HTR-8/SVneo (cell line): ENCODE measurements at places on chromosomes 3 and 15.
A peak's percentile ranks its signal among the peaks of the same experiment; 100 is the strongest.

DNA sequence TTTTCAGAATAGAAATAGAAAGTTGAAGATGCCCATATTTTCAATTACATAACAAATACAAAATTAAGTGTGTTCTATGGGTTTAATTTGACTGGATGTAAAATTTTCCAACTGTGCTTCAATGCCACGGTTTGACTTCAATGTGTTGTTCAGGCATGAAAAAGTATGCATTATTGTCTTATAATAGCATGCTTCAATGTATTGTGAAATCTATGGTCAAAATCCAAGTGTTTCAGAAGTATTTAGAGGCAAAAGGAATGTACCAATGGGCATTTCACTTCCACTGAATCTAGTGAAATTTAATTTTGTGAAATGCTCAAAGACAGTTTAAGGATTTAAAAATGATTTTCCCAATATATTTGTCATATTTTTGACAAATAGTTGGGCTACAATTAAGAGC lies 16.0 kb downstream of the NEK10 start:
- no peak for DNase-seq

DNA sequence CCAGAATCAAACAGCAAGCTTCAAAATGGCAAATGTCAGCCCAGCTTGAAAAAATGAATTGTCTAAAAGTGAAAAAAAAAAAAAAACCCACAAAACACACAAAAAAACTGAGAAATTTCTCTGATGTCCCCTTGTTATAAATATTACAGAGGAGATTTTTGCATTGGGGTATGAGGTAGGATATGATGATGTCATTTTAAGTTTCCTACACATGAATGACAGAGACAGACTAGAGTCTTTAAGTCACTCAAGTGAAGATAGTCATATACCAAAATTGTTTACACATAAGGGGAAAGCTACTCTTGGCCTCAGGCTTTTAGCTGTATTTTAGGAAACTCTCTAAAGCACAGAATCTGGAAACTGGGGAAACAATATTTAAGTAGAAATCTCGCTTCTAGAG lies 32.9 kb downstream of the TIMP4 start:
- DNase-seq = no peak

DNA sequence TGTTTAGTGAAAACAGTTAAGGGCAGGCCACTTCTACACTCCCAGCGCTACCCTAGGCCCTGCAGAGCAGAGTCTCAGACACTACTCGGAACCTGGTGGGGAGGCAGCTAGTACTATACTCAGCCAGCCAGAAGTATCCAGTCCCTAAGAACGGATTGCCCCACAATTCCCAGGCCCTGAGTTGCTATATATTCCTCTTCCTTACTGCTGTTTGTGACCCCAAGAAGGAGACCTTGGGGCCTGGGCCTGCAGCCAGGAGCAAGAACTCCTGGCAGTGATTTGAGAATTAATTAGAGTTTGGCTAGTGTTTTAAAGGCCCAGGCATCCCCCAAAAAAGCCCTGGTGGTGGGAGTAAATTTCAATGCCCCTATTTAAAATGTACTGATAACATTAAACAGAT lies 87.7 kb downstream of the RBPMS2 start:
- no peak for DNase-seq

DNA sequence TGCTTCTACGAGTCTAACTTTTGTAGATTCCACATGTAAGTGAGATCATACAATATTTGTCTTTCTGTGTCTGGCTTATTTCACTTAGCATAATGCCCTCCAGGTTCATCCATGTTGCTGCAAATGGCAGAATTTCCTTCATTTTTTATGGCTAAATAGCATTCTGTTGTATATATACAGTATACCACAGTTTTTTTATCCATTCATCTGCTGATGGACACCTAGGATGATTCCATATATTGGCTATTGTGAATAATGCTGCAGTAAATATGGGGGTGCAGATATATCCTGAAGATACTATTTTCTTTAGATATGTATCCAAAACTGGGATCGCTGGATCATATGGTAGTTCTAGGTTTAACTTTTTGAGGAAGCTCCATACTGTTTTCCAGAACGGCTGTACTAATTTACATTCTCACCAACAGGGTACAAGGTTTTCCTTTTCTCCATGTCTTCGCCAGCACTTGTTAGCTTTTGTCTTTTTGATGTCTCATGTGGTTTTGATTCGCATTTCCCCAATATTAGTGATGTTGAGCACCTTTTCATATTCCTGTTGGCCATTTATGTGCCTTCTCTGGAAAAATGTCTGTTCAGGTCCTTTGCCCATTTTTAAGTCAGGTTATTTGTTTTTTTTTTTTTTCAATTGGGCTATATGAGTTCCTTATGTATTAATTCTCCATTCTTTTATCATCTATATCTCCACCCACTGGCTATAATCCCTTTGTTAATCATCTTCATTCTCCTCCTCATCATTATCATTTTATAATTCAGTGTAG lies 26.9 kb downstream of the CHCHD4 start:
- no peak for DNase-seq

DNA sequence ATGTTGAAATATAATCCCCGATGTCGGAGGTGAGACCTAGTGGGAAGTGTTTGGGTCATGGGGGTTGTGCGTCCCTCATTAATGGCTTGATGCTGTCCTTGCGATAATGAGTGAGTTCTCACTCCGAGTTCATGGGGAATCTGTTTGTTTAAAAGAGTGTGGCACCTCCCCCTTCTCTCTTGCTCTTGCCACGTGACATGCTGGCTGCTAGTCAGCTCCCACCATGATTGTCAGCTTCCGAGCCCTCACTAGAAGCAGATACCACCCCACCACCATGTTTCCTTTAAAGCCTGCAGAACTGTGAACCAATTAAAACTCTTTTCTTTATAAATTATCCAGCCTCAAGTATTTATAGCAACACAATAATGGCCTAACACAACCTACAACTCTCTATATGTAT lies 166.3 kb upstream of the MBNL1 start:
- no peak for DNase-seq

GRCh38 chr3:87706176-87706575 lies 352.6 kb downstream of the CGGBP1 start:
- no peak for DNase-seq

- peak; percentile 40 for DNase-seq
Observed at GRCh38 chr15:65646486-65646885, 24.7 kb downstream of the SLC24A1 start.

GRCh38 chr15:34606545-34606944 lies 23.1 kb upstream of the GOLGA8B start:
- no peak for DNase-seq

DNA sequence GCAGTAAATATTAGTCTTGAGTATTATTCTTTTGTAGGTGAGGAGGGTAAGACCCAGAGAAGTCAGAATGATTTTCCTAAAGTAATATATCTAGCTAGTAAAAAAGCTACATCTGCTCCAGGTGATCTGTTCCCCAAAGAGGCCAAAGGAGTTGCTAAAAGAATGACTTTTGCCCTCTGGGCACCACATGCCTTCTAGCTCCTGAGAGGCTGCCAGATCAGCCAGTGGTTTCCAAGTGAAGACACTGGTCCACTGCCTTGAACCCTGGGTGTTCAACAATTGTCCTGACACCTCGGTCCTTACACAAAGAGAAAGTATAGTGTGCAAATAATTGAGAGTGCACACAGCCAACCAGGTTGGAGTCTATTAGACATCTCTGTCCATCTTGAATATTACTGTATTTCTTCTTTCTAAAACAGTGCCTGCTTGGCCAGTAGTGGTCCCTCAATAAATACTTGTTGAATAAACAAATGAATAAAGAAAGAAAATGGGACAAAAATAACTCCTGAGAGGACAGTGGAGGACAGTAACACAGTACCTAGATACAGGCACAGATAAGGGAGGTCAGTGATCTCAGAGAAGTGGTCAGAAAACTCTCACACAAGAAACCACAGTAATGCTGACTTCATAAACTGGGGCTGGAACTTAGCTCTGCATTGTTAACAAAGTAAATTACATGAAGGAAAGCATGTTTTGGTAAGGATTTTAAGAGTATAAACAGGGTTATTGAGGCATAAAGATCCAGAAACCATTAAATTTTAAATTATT lies 56.6 kb upstream of the CSTA start:
- DNase-seq = no peak

DNA sequence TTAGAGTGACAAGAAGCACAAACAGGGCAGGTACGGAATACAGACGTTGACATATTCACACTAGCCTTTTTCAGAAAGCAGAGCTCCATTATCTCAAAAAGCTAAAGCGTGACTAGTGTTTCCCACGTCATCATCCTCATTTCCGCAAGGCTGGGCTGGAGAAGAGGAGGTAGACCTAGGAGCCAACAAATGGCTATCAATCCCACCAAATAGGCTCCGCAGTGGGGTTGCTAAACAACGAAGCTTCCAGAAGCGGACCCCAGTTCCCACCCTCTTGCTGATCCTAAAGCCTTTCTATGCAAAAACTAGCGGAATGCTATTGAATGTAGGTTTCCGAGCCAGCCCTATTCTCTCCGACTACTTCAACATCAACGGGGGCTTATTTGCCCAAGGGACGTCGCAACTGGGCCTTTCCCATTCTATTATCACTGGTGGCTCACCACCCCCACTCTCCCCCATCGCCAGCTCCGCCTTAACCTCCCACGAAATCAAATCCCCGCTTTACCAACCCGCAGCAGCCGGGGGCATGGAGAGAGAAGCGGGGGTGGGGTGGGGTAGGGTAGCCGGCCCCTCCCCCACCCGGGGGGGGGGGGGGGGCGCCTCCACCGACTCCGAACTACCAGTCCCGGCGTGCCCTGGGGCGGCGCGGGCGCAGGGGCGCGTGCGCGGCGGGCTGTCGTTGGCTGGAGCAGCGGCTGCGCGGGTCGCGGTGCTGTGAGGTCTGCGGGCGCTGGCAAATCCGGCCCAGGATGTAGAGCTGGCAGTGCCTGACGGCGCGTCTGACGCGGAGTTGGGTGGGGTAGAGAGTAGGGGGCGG lies at the start of gene MORF4L1:
Gene MORF4L1 (plus strand): TSS at position 736 of the 817 bp plus-strand sequence. CDS start 128 bp downstream, outside the sequence.
- DNase-seq = peak; percentile 93

DNA sequence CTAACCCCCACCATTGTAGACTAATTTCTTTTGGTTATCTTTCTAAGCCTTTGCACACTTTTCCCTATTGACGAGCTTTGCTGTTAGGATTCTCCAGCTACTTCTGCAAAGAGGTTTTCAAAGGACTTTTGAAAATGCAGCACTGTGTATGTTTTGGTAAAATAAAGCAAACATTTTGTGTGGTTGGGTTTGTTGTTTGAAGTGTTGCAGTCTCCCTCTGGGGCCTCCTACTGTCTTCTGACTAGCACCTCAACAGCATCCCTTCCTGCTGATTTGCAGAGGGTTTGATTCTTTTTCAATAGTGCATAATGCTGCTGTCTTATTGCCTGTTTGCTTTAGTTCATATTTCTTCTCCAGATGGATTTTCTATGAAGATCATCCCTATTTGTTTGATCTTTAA lies 775.1 kb upstream of the CFAP20DC start:
- DNase-seq = no peak

DNA sequence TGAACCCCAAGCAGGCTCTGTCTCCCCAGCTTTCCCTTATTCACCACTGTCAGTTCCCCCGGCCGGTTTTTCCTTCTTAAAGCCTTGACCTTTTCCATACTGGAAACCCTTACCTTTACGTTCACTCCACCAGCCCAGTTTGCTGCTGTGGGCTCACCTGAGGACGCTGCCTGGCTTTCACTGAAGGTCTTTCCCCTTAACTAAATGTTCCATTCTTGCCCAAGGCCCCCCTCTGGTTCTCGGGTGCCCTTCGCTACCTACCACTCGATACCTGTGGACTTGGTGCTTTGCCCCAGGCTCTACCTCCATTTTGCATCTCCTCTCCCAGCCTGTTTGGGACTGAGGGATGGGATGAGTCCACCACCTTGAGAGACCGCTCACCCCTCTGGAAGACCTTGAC lies 851 bp downstream of the AP2M1 start:
- no peak for DNase-seq

DNA sequence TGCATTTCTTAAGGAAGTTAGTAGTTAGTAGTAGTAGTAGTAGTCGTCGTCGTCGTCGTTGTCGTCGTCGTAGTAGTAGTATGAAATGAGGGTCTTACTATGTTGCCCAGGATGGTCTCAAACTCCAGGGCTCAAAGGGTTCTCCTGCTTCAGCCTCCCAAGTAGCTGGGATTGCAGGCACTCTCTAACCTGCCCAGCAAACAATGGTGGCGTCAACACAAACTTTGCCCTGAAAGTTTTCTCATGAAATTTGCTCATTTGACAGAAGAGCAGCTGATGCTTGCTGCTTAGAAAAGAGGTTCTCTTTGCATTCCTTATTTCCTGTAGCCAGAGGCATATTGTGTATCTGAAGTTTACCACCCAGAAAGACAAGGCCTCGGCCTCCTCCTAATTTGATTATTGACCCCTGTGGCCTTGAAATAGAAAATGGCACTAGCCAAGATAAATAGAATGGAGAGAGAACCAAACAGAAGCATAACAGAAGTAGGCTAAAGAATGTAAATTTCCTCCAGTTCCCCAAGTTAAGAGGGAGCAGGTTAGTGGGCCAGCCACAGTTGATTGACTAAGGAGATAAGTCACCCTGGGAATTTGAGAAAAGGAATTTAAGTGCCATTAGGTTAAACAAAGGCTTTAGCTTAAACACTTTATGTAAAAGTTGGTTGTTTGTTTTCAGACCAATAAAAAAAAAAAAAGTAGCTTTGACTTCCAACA lies 166.2 kb upstream of the ROBO2 start:
- DNase-seq = no peak

DNA sequence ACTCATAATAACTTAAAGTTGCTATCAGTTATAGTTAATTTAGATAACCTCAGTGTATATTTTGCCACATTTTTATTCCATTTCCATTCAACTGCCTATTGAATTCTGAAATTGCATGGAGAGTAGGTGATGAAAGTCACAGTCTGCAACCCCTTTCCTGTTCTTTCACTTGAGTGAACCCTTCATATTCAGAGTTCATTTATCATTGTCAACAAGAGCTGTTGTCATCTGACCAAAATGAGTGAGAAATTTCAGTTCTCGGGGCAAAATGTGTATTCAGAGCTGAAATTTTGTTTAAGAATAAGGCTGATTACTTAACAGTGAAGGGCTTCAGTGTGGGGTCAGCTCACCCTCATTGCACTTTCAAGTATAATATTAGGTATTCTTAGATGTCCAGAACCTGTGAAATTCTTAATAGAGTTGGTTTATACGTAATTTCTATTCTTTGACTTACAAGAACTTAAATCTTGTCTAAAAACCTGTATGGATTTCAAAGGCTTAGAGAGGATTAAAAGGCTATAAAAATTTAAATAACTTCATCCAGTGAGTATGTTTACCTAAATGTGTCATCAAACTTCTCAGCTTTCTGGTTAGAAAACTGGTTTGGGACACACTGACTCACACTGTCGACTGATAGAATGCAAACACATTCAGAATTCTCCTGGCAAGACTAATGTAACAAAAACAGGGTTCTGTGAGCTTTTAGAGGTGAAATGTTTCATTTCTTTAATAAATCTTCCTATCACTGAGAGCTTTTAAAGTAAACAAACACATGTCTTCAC lies 92.2 kb downstream of the CMSS1 start:
- DNase-seq = peak; percentile 44

GRCh38 chr3:30542897-30543296 lies 63.5 kb upstream of the TGFBR2 start:
- no peak for DNase-seq

DNA sequence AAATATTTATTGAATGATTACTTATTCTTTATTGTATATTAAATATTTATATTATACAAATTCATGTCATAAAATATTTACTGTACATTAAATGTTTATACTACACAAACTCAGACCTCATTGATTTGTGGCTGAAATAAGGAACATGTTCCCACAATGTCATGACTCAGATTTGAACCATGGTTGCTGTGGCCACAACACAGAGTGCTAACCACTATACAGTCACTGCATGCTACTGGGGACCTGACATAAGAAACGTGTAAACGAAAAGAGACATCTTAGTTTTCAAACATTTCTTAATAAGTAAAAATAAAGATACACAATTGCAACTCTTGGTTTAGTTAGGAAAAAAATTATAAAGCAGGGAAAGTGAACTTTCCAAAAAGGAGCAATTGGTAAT lies 99.1 kb upstream of the AGTR1 start:
- no peak for DNase-seq
